ENCODE measurements at places on chromosomes 3 and 15.

GRCh38 chr15:66502491-66502890 lies 2.2 kb downstream of the RPL4 start:
- no peak for DNase-seq

- DNase-seq, result no peak
Measured at GRCh38 chr3:98893740-98894139, 7.8 kb downstream of the DCBLD2 start.

DNA sequence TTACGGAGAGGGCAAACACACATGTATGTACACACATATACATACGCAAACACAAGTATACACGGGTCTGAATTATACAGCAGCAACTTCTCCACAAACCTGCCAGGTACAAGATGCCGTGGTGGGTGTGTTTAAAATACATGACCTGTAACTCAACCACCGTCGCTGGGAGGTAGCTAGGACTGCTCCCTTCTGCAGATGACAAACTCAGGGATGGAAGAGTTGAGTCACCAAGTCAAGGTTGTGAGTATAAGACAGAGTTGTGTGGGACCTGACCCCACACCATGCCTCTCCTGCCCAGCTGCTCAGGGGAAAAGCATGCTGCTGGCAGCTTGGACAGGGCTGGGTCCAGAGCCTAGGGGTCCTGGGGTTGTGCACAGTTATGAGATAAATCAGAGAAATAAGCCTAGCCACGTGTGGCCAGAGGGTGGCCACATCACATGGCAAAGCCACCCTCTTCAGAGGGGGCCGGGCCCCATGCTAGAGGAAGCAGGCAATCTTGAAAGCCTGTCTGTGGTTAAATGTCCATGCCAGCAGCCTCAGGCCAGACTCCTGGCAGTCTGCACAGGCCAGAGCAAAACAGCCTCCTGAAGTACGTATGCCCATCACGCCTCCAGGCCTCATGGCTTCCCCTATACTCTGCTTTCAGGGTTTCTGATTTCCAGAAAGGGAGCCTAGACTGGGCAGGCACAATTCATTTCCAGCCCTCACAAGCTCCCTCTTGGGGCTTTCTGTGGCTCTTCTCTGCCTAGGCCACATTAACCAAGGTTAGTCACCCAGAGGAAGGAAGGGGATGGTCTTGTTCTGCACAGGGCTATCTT lies 107.7 kb upstream of the RPL32 start:
- DNase-seq, result peak; percentile 73

GRCh38 chr3:22334996-22335395 lies 584.0 kb upstream of the ZNF385D start:
- DNase-seq, result no peak

GRCh38 chr15:94258246-94258645 lies 26.9 kb downstream of the MCTP2 start:
- DNase-seq, result no peak

DNA sequence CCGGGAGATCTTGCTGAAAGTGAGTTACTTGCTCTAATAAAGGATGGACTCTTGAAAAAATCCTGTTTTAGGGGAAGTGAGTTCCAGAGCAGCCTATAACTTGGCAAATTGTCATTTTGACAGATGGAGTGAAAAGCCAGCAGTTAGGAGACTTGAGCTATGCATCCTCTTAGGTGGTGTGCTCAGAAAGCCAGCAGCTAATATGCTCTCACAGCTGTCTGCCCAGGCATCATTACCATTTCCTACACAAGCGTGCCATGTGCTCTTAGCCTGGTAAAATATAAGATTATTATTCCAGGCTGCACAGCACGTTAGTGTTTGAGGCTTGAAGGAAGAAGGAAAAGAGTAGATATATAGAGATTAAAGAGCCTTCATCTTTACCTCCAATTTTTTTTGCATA lies 151.0 kb downstream of the CHL1 start:
- DNase-seq, result no peak

GRCh38 chr3:167493244-167493643 lies 19.4 kb upstream of the SERPINI2 start:
- no peak for DNase-seq

DNA sequence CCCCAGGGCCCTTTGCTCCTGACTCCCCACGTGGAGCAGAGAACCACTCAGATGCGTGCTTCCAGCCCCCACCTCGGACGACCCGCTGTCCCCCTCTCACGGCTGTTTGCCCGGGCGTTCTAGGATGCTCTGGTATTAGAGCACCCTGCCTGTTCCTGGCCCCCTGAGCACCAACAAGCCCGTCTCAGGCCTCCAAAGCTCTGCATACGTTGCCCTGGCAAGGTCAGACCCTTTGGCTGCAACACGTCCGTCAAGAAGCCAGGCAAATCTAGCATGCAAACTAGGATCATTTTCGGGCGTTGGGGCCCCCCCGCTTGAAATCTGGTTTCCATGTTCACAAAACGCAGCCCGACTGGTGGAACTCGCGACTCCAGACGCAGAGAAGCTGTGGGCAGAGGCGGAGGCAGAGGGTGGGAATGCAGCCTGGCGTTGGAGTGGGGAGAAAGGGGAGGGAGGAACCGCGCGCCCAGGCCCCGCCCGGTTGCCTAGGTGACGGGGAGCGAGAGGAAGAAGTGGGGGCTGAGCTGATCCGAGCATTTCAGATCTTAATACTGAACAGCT lies 86.2 kb upstream of the PIAS1 start:
- peak; percentile 92 for DNase-seq

DNA sequence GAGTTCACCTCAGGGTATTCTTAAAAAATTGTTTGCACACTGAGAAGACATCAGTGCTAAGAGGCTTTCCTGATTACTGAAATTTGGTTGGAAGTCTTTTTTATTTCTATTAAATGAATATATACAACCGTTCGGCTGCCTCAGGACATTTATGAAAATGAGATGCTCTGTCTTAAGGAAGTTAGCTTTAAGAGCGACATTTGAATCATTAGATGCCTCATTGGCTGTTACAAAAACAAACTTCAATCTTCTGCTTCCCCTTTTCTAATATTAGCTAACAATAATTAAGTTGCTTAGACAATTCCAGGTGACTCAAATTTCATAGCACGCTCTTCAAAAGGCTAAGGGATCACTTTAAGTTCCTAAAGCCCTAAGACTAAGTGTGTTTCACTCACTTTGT lies 673.7 kb downstream of the FHIT start:
- DNase-seq, result no peak

DNA sequence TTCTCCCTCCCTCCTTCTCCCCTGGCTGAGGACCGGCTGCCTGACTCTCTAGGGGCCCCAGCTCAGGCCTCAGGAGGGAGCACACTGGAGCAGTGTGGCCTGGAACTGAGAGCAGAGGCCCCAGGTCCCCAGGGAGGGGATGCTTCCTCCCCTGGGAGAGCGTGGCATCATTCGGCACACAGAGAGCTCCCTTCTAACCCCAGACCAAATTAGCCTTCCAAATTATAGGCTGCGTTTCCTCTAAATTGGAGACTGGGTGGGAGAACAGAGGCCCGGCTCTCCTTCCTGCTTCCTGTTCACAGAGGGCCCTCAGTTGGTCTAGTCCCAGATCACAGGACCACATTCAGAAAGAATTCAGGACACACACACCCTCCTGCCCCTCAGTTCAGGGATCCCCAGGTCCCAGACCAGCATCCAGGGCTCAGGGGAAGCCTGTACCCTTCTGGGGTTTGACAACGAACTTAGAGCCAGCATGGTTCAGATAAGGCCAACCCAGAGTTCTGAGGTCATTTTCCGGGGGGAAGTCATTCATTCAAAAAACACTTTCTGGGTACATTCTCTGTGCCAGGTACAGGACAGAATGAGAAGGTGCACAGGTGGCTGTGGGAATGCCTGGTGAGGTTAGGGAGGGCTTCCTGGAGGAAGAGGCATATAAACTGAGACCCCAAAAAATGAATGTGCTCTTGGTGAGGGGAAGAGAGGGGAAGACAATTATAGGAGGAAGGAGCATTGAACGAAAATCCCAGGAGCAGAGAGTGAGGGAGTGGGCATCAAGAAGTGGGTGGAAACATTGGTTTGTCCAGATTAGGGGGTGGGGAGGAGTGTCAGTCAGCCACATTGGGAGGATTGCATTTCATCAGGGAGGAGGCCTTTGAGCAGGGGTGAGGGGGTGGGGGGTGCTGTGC lies 28.4 kb upstream of the RPL29 start:
- peak; percentile 67 for DNase-seq

GRCh38 chr3:27826448-27826847 lies 104.3 kb upstream of the EOMES start:
- DNase-seq, result no peak

DNA sequence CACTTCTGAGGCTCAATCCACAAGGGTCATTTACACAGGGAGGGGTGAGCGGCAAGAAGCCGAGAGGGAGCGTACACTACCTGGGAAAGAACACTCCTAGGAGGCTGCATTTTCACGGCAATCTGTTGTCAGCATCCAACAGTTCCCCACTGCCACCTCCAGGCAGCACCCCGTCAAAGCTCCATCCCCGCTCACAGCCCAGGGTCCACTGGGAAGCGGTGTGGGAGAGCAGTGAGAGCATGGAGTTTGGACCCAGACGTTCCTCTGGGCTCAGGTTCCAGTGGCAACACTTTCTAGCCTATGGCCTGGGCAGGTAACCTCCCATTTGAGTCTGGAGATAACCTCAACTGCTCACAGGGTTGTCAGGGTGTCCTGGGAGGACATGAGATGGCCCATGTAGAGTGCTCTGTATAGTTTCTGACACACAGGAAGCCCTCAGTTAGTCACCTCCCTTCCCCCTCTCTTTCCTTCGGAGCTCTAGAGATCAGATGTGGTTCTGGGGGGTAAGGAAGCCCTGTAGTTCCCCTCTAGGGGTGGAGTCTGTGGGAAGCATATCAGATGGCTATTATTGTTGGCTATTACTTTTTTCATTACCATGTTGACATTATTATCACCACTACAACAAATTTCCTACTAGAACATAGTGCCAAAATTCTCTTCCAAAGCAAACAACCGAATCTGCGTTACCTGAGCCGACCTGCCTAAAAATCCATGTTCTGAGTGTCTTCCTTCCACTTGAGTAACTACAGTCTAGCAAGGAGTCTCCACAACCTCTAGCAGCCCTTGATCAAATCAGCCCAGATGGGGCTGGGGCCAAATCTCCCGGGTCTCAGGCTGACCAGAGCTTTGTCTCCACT lies 29.1 kb downstream of the RUVBL1 start:
- DNase-seq, result no peak

GRCh38 chr15:48392356-48392755 lies 61.1 kb downstream of the DUT start:
- peak; percentile 75 for DNase-seq

DNA sequence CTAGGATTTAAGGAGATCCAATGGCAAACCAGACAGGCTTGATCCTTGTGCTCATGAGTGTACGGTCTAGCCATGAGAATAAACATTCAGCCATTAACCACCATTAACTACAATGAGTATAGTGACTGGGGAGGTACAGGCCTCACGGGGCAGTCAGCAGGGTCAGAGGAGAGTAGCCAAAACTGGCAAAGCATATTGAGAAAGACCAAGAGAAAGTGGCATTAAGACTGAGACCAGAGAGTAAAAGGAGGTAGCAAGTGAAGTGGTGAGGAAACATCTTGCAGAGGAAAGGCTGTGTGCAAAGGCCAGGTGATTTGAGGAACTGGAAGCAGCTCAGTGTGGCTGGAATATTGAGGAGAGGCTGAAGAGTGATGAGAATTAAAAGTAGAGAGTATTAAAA lies 407.2 kb upstream of the LMCD1 start:
- no peak for DNase-seq

DNA sequence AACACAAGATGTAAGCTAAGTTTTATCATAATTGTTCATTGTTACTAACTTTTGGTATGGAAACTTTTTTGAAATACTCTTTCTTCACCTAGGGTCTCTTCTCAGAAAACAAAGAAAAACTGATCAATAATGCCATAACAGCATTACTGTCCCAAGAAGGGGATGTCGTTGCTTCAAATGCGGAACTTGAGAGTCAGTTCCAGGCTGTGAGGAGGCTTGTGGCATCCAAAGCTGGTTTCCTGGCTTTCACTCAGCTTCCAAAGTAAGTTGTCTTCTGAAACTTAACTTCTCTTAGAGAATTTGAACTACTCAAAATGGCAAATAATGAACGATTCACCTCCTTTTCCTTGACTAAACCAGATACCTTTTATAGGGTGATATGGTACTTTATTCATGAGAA lies 39.3 kb downstream of the DNAJC13 start:
- DNase-seq, result no peak

DNA sequence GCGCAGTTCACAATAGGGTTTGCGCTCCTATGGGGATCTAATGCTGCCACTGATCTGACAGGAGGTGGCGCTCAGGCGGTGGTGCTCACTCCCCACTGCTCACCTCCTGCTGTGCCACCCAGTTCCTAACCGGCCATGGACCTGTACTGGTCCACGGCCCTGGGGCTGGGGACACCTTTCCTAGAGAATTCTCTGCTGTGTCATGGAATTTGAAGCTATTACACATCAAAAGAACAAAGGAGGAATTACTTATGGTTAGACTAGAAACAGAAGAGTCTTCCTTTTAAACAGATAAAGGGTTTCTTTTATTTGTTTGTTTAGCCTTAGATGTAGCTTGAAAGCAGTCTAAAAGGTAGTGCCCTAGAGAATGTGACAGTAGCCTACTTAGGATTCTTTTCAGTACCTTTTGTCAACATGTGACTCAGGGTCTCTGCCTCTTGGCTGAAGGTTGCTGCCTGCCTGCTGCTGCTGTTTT lies 50.3 kb downstream of the PAK2 start:
- no peak for DNase-seq

DNA sequence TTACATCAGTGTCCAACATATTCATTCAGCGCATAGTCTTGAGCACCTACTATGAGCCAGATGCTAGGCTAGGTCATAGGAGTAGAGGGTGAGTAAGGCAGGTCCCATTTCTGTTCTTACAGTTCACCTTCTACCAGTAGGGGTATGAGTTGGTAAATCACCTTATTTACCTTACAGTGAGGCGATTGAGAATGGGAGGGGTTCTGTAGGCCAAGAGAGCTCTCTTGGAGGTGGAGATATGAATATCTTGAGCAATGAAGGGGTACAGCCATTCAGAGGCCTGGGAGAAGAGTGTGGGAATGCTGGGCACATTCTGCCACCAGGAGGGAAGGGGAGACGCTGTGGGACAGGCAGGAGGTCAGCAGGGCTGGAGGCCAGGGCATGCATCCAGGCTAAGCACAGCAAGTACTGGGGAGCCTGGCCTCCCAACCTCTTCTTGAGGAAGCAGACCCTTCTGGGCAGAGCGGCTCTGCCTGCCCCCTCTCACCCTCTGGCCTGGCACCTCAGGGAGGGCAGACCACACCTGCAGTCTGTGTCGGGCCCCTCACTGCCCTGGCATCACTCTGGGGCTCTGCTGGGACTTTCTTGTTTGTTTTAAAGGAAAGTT lies 123.4 kb downstream of the EEFSEC start:
- DNase-seq, result no peak

DNA sequence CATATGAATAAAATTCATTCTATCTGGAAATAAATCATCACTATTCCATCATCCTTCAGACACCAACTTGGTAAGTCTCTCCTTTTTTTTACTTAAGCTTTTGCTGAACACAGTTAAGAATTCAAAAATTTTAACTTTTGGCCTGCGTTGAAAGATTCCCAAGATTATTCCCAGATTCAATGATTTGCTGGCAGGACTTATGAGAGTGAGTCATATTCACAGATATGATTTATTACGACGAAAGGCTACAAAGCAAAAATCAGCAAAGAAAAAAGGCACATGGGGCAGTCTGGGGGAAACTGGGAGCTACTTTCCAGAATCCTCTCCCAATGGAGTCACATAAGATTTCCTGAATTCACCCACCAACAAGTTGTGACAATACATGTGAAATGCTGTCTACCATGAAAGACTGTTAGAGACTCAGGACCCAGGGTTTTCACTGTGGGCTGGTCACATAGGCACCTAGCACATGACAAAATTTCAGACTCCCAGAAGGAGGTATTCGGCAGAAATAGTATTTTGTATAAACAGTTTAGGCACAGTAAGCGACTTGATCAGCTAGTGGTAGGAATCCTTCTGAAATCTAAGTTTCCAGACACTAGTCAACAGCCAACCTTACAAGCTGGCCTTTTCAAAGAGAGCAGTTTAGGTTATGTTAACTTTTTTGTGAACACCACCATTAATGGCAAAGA lies 82.1 kb downstream of the DLG1 start:
- no peak for DNase-seq
